Activated CD8-positive, alpha-beta T cell treated with anti-CD3 and anti-CD28 coated beads for 36 hours (primary cell): ENCODE measurements at places on chromosomes 11 and 22.

DNA sequence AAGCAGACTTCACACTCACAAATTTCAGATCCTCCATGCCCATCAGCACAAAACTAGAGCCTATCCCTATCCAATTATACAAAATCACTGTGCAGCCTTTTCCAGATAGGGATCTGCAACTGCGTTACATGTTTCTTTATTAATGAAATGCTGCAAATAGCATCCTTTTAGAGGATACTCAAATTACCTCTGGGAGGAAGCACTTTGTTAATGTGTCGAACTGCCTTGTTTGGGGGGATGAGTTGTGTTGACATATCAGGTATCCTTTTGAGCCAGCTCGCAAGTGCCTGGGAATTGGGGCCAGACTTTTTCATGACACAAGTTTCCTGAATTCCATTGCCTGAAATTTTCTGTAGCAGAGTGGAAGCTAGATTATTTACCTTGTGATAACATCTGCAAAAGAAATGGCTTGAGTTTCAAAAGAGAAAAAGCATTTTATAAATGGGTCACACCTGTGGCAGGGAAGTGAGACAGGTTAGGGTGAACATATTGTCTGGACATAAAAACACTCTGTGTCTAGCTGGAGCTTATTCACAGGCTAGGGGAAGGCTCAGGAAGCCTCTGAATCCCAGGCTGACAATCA lies 299.1 kb upstream of the MTNR1B start:
- DNase-seq: no peak

DNA sequence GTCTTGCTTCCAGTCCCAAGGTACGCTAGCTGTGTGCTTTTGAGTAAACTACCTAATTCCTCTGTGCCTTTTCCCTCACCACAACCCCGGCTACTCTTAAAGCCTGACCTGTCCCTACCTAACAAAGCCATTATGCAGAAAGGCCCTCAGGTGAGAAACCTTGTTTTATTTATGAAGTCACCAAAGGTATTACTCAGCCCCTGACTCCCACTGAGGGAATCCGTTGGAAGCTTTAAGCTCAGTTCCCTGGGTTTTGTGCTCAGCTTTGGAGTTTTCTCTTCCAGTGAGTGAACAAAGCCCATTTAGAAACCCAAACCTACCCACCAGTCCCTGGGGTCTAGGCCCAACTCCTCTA lies 90.9 kb downstream of the APIP start:
- no peak for DNase-seq

- no peak for DNase-seq
Observed at GRCh38 chr11:20448834-20449233, 61.3 kb downstream of the PRMT3 start.

GRCh38 chr11:18111005-18111404 lies 5.1 kb upstream of the SAAL1 start:
- no peak for DNase-seq

- DNase-seq: no peak
Observed at GRCh38 chr11:83921447-83922192, 635.5 kb upstream of the CCDC90B start.

DNA sequence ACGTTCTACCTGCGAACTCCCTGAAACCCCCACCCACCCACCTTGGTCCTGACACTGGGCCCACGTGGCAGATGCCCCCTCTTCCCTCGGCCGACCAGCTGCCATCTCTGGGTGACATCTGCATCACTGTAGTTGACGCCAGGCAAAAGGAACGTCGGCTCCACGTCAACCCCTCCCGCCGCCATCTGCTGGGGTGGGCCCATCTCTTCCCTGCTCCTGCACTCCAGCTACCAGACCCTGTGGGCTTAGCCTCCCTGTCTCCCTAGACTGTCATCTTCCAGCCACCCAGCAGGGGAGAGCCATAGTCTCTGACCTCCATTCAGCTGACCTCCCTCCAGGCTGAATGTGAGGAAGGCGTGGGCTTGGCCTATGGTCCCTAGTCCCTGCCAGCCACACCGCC lies 21.4 kb downstream of the CHID1 start:
- no peak for DNase-seq

- DNase-seq: no peak
Observed at GRCh38 chr11:113577356-113578032, 102.3 kb upstream of the DRD2 start.

DNA sequence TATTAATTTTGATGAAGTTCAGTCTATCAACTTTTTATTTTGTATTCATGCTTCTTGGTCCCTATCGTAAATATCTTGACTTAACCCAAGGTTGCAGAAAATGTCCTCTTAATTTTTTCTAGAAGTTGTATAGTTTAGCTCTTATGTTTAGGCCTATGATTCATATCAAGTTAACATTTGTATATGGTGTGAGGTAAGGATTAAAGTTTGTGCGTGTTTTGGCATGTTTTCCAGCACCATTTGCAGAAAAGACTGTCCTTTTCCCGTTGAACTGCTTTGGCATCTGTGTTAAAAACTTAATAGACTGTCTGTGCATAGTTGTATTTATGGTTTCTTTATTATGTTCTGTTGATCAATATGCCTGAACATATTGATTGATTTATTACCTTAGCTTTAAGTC lies 42.3 kb downstream of the ARHGEF12 start:
- DNase-seq: no peak
